Esophagus muscularis mucosa (tissue), 4 donors: ENCODE measurements at places on chromosomes 6 and 20. TPM values are rescaled to one million over a fixed set of nuclear protein-coding genes. Genes with fewer than 3 reads are reported as not detected.

GRCh38 chr6:168713839-168714238 lies 272.9 kb downstream of the SMOC2 start:
- no peaks in the 10 kb centered on the region for H3K36me3 ChIP-seq
- no peak for DNase-seq
- H3K27me3 ChIP-seq, result peaks cover 4% of the 10 kb centered on the region
- H3K27ac ChIP-seq, result no peak overlapping the region
- no peaks in the 10 kb centered on the region for H3K4me1 ChIP-seq

DNA sequence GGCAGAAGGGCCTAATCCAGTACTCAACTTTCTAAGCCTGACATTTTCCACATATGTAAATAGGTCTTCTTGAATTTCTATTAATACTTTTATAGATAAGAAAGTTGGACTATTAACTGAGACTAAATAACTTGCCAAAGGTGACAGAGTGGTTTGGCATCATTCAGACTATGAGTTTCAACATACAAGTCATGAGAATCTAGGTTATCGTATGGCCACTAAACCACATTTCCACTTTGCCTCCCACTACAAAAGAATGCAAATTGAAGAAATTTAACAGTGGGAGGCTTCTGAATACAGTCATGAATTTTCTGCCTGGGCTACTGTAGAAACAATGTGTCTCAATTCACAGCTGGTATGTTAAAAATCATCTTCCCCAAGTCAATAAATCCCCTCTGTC lies 531.0 kb upstream of the AGPAT4 start:
- no peak overlapping the region for H3K27ac ChIP-seq
- no peaks in the 10 kb centered on the region for H3K4me1 ChIP-seq
- DNase-seq, result no peak
- no peak overlapping the region for H3K4me3 ChIP-seq
- no peaks in the 10 kb centered on the region for H3K36me3 ChIP-seq
- no peaks in the 10 kb centered on the region for H3K27me3 ChIP-seq

- peaks cover 14% of the 10 kb centered on the region for H3K4me1 ChIP-seq
- no peak overlapping the region for H3K27ac ChIP-seq
- H3K4me3 ChIP-seq, result no peak overlapping the region
- DNase-seq, result no peak
- no peaks in the 10 kb centered on the region for H3K36me3 ChIP-seq
Observed at GRCh38 chr6:116196841-116197240, 57.0 kb downstream of the TSPYL4 start.

DNA sequence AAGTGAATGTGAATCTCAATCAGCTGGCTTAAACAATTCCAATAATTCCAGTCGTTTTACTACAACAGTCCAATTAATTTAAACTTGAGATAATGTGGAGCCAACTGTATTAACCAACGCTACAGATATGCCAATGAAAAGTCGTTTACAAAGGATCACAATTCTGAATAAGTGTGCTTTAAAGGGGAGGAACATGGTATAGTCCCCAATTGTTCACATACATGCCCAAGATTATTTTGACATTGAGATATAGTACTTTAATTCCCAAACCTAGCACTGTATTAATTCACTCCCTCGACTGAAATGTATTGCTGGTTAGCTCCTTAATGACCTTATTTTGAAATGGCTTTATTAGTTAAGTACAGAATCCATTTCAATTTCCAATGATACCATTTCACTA lies 2.5 kb downstream of the AKIRIN2 start:
- H3K27ac ChIP-seq, result peak overlapping the region; percentile 99
- no peaks in the 10 kb centered on the region for H3K36me3 ChIP-seq
- DNase-seq, result no peak
- H3K27me3 ChIP-seq, result no peaks in the 10 kb centered on the region
- peaks cover 49% of the 10 kb centered on the region for H3K4me1 ChIP-seq

The ARFGEF3 gene
- 3.3 TPM for total RNA-seq

The CST5 gene
- 3.7 TPM for total RNA-seq
